ENCODE measurements at places on chromosomes 13 and 19.
A peak's percentile ranks its signal among the peaks of the same experiment; 100 is the strongest.

- peaks cover 29% of the 10 kb centered on the region for H3K4me1 ChIP-seq
- no peak overlapping the region for H3K27ac ChIP-seq
- H3K27me3 ChIP-seq, result peaks cover 28% of the 10 kb centered on the region
- no peaks in the 10 kb centered on the region for H3K36me3 ChIP-seq
- no peak overlapping the region for H3K4me3 ChIP-seq
Measured at GRCh38 chr19:35043906-35044305, 2.4 kb downstream of the HPN start.

GRCh38 chr19:18804643-18805042 lies 13.5 kb upstream of the COMP start:
- H3K4me3 ChIP-seq, result no peak overlapping the region
- peaks cover 16% of the 10 kb centered on the region for H3K27me3 ChIP-seq
- H3K36me3 ChIP-seq, result no peaks in the 10 kb centered on the region
- no peak for DNase-seq

- no peak overlapping the region for H3K27ac ChIP-seq
- peaks cover 10% of the 10 kb centered on the region for H3K4me1 ChIP-seq
- no peak overlapping the region for H3K4me3 ChIP-seq
- peaks cover 1% of the 10 kb centered on the region for H3K27me3 ChIP-seq
- H3K36me3 ChIP-seq, result no peaks in the 10 kb centered on the region
Measured at GRCh38 chr13:32032759-32033158, 1.2 kb downstream of the FRY start.

DNA sequence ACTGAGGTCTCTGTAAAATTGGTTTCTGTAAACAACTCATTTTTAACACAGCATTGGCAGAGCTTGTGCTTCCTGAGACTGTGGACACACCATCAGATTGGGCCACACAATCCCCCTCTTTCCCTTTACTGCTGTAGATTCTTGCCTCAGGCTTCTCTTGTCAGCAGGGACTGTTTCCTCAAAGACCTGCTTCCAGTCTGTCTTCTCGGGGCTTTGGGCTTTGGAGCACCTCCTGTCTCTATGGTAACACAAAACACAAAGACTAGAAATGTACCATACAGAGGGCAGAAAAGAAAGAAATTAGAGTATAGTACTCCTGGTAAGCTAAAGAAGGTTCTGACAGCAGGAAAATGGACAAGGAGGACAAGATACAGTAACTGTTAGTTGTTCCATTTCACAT lies 484.5 kb downstream of the DIAPH3 start:
- no peaks in the 10 kb centered on the region for H3K36me3 ChIP-seq
- no peak overlapping the region for H3K27ac ChIP-seq
- no peaks in the 10 kb centered on the region for H3K4me1 ChIP-seq

DNA sequence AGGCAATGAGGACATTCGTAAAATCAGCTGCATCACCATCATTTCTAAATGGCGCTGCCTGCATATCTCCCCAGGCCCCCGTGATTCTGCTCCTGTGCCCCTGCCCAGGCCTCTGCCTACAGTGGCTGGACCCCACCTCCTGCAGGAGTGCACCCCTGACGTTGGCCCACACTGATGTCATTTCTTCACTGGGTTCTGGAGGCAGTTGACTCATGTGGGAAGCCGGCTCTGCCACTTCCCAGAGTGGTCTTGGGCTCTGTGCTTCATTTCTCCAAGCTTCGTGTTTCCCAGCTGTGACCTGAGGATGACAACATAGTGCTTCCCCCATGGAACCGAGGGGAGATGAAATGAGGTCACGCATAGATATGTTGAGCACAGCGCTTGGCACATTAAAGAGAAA lies 19.9 kb downstream of the CCNE1 start:
- H3K27me3 ChIP-seq, result peaks cover 9% of the 10 kb centered on the region
- H3K27ac ChIP-seq, result peak overlapping the region; percentile 48
- H3K4me1 ChIP-seq, result peaks cover 13% of the 10 kb centered on the region
- no peak for DNase-seq
- H3K36me3 ChIP-seq, result no peaks in the 10 kb centered on the region
- no peak overlapping the region for H3K4me3 ChIP-seq

GRCh38 chr19:13093407-13094105 lies 9.1 kb downstream of the LYL1 start:
- peaks cover 18% of the 10 kb centered on the region for H3K4me1 ChIP-seq
- no peak overlapping the region for H3K27ac ChIP-seq
- no peaks in the 10 kb centered on the region for H3K27me3 ChIP-seq
- DNase-seq, result peak; percentile 84
- peak overlapping the region; percentile 41 for H3K4me3 ChIP-seq
- no peaks in the 10 kb centered on the region for H3K36me3 ChIP-seq

GRCh38 chr13:112071102-112071722 lies 4.3 kb downstream of the SOX1 start:
- DNase-seq, result no peak
- peaks cover 21% of the 10 kb centered on the region for H3K27me3 ChIP-seq
- H3K4me3 ChIP-seq, result no peak overlapping the region
- H3K27ac ChIP-seq, result no peak overlapping the region
- H3K36me3 ChIP-seq, result no peaks in the 10 kb centered on the region

GRCh38 chr19:1000095-1000494 lies at the start of gene GRIN3B:
TSS of gene GRIN3B (plus strand) at chr19:1000419. CDS start at chr19:1000438, 19 bp downstream.
- peak within 1 kb of the TSS; percentile 71 for H3K4me3 ChIP-seq
- H3K27me3 ChIP-seq, result peaks cover 22% of the 10 kb centered on the region
- no peaks in the 10 kb centered on the region for H3K36me3 ChIP-seq
- peak within 1 kb of the TSS; percentile 13 for H3K27ac ChIP-seq
- no peak for DNase-seq

- H3K36me3 ChIP-seq, result peaks cover 17% of the 10 kb centered on the region
- peaks cover 5% of the 10 kb centered on the region for H3K4me1 ChIP-seq
- no peaks in the 10 kb centered on the region for H3K27me3 ChIP-seq
- no peak overlapping the region for H3K4me3 ChIP-seq
- no peak for DNase-seq
Measured at GRCh38 chr19:23774524-23774971, 15.9 kb upstream of the ZNF681 start.

GRCh38 chr19:10782795-10783194 lies 53.2 kb downstream of the TMED1 start:
- H3K36me3 ChIP-seq, result peaks cover 41% of the 10 kb centered on the region
- no peaks in the 10 kb centered on the region for H3K27me3 ChIP-seq
- H3K4me1 ChIP-seq, result peaks cover 21% of the 10 kb centered on the region
- H3K27ac ChIP-seq, result no peak overlapping the region
- DNase-seq, result no peak

GRCh38 chr13:80338781-80339562 lies 2.0 kb downstream of the SPRY2 start:
- peaks cover 3% of the 10 kb centered on the region for H3K27me3 ChIP-seq
- no peak for DNase-seq
- H3K4me3 ChIP-seq, result no peak overlapping the region
- peaks cover 6% of the 10 kb centered on the region for H3K4me1 ChIP-seq

DNA sequence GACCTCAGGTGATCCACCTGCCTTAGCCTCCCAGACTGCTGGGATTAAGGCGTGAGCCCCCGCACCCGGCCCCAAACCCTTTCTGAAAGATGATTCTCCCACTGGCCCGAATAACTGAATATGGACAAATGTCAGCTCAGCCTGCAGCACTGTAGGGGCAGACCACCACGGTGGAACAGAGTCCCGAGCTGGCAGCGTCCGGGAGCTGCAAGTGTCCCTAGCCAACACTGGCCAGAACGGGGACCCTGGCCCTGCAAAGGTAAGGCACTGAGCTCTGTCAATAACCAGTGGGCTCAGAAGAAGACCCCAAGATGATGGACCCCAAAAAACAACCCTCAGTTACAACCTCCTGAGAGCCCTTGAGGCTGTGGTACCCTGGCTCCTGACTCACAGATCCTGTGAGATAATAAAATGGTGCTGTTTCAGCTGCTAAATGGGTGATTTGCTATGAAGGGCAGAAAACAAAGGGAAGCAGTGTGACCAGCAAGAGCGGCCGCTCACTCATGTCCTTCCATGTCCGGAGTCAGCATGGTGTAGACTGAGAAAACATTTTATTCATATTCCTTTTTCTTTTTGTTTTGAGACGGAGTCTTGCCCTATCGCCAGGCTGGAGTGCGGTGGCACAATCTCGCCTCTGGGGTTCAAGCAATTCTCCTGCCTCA lies 1.6 kb downstream of the LSM7 start:
- H3K27me3 ChIP-seq, result no peaks in the 10 kb centered on the region
- peak overlapping the region; percentile 95 for H3K27ac ChIP-seq
- peaks cover 55% of the 10 kb centered on the region for H3K4me1 ChIP-seq

- H3K36me3 ChIP-seq, result no peaks in the 10 kb centered on the region
- no peaks in the 10 kb centered on the region for H3K4me1 ChIP-seq
- no peak for DNase-seq
- no peaks in the 10 kb centered on the region for H3K27me3 ChIP-seq
Measured at GRCh38 chr19:36081894-36082293, 27.2 kb downstream of the WDR62 start.

GRCh38 chr13:29524176-29524575 lies 71.3 kb downstream of the SLC7A1 start:
- H3K36me3 ChIP-seq, result peaks cover 23% of the 10 kb centered on the region
- no peak overlapping the region for H3K4me3 ChIP-seq
- no peak overlapping the region for H3K27ac ChIP-seq
- DNase-seq, result no peak

GRCh38 chr19:46350758-46351159 lies 3.9 kb downstream of the PPP5C start:
- H3K4me3 ChIP-seq, result peak overlapping the region; percentile 86
- DNase-seq, result no peak
- H3K4me1 ChIP-seq, result peaks cover 50% of the 10 kb centered on the region
- no peaks in the 10 kb centered on the region for H3K27me3 ChIP-seq
- peaks cover 16% of the 10 kb centered on the region for H3K36me3 ChIP-seq

GRCh38 chr19:2060884-2061494 lies 9.9 kb upstream of the MKNK2 start:
- peak overlapping the region; percentile 97 for H3K27ac ChIP-seq
- peak overlapping the region; percentile 89 for H3K4me3 ChIP-seq
- H3K27me3 ChIP-seq, result no peaks in the 10 kb centered on the region
- H3K4me1 ChIP-seq, result peaks cover 31% of the 10 kb centered on the region

DNA sequence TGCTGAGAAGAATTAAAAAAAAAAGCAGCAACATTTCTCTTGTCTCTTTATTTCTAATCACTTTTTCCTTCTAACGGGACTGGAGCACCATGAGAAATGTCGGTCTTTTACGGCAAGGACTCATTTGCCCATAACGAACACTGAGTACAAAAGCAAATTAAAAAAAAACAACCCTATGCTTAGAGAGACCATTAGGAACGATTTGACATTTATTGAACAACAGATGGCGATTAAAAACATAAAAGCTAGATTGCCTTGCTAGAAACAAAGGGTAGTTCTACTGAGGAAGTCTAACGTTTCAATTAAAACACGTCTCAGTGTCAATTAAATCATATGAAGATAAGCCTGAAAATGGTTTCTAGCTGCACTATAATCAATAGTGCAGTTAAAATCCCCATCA lies 51.1 kb downstream of the OLFM4 start:
- H3K4me1 ChIP-seq, result no peaks in the 10 kb centered on the region
- no peak overlapping the region for H3K4me3 ChIP-seq
- H3K27ac ChIP-seq, result no peak overlapping the region
- peaks cover 2% of the 10 kb centered on the region for H3K27me3 ChIP-seq
- no peak for DNase-seq
- no peaks in the 10 kb centered on the region for H3K36me3 ChIP-seq

DNA sequence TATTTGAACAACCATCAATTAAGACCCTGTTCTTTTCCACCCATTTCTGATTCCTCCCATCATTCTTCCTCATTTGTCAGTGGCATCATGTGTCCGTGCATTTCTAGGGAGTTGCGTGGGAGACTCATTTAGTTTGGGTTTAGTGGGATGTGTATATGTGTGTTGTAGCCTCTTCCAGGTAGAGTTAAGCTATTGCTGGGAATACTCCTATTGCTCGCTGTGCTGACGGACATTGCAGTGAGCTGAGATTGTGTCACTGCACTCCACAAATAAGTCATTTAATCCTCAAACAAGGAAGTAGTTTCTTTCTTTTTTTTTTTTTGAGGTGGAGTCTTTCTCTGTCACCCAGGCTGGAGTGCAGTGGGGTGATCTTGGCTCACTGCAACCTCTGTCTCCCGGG lies 42.2 kb upstream of the RCBTB2 start:
- no peak overlapping the region for H3K27ac ChIP-seq
- H3K27me3 ChIP-seq, result peaks cover 22% of the 10 kb centered on the region
- no peak overlapping the region for H3K4me3 ChIP-seq
- DNase-seq, result no peak

- no peak overlapping the region for H3K27ac ChIP-seq
- H3K36me3 ChIP-seq, result no peaks in the 10 kb centered on the region
- H3K4me1 ChIP-seq, result peaks cover 34% of the 10 kb centered on the region
- DNase-seq, result no peak
- H3K27me3 ChIP-seq, result no peaks in the 10 kb centered on the region
Measured at GRCh38 chr13:99439850-99440604, 61.2 kb upstream of the TM9SF2 start.

GRCh38 chr13:45787346-45787745 lies 64.2 kb downstream of the SIAH3 start:
- no peak for DNase-seq
- H3K27ac ChIP-seq, result no peak overlapping the region
- H3K36me3 ChIP-seq, result no peaks in the 10 kb centered on the region
- H3K27me3 ChIP-seq, result peaks cover 5% of the 10 kb centered on the region

DNA sequence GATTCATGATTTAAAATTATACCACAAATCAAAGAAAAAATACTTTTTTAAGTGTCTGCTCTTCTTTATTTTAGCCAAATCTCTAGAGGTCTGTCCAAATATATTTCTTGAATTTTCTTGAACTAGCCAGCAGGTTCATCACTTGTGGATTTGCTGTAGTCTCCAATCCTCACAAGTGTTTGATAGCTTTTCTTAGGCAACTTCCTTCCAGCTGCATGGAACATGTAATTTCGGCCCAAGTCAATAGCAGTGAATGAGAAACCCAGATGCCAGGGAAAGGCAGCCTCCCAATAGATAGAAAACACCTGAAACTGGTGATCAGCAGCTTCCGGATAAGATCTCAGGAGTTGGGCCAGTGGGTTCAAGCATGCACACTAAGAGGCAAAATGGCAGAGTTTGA lies 15.6 kb upstream of the RNASEH2B start:
- H3K4me3 ChIP-seq, result no peak overlapping the region
- no peak for DNase-seq
- H3K27me3 ChIP-seq, result no peaks in the 10 kb centered on the region

GRCh38 chr13:114019367-114019766 lies 45.5 kb upstream of the C13orf46 start:
- H3K4me3 ChIP-seq, result no peak overlapping the region
- no peak for DNase-seq
- no peaks in the 10 kb centered on the region for H3K27me3 ChIP-seq
- H3K4me1 ChIP-seq, result peaks cover 16% of the 10 kb centered on the region
- H3K27ac ChIP-seq, result no peak overlapping the region

DNA sequence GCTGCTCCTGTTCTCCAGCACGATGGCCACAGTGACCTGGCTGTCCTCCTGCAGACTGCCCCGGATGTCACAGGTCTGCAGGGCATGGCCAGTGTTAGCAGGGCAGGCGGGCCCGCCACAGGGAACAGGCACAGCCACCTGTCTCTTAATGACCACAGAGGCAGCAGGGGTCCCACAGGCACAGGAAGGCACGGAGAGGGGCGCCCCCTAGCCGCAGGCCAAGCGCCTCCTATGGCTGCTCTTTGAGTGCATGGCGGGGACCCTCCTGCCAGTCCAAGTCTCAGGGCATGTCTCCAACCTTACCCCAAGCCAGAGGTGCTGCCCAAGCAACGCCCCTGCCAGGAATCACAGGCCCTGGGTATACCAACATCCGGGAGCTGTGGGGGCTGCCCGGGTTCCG lies 14.1 kb downstream of the IZUMO4 start:
- no peak overlapping the region for H3K4me3 ChIP-seq
- peaks cover 10% of the 10 kb centered on the region for H3K4me1 ChIP-seq
- no peak overlapping the region for H3K27ac ChIP-seq

- no peak overlapping the region for H3K4me3 ChIP-seq
- H3K4me1 ChIP-seq, result no peaks in the 10 kb centered on the region
- H3K36me3 ChIP-seq, result no peaks in the 10 kb centered on the region
Measured at GRCh38 chr13:93266681-93267080, 40.1 kb downstream of the GPC6 start.

- no peak overlapping the region for H3K4me3 ChIP-seq
- no peak for DNase-seq
- peaks cover 15% of the 10 kb centered on the region for H3K4me1 ChIP-seq
- H3K36me3 ChIP-seq, result no peaks in the 10 kb centered on the region
- H3K27ac ChIP-seq, result no peak overlapping the region
- no peaks in the 10 kb centered on the region for H3K27me3 ChIP-seq
Measured at GRCh38 chr13:40781717-40782116, 7.7 kb upstream of the SLC25A15 start.

Measured in memory B cell (primary cell).